HTR-8/SVneo (cell line): ENCODE measurements at places on chromosomes 6 and 20.

- no peak for DNase-seq
Observed at GRCh38 chr6:23656255-23657194, 469.5 kb upstream of the NRSN1 start.

GRCh38 chr20:51469046-51469445, 73.5 kb downstream of the NFATC2 start:
- no peak for DNase-seq

GRCh38 chr6:143267760-143268159, 182.7 kb downstream of the ADAT2 start:
- DNase-seq = no peak

GRCh38 chr6:3585320-3585935, 128.6 kb upstream of the SLC22A23 start:
- peak; percentile 44 for DNase-seq

- DNase-seq = no peak
Observed at GRCh38 chr6:149224399-149224798, 93.1 kb upstream of the TAB2 start.

DNA sequence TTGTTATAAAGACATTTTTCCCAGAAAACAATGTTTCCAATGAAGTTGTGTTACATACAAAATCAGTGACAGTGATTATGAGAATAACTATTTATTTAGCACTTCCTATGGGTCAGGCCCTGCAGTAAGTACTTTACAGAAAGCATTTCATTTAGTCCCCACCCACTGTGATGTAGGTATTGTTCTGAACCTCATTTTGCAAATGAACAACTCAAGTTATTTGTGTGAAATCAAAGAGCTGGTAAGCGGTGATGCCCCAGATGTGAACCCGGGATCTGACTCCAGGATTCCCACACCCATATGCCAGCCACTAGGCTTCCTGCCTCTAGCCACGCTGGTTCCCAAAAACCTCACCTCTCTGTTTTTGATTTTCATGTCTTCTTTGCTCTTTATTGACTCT, 30.9 kb downstream of the FAXC start:
- DNase-seq = no peak

GRCh38 chr6:99618649-99619408, 12.2 kb downstream of the PRDM13 start:
- no peak for DNase-seq

GRCh38 chr6:80793411-80793810, 686.9 kb downstream of the BCKDHB start:
- no peak for DNase-seq

DNA sequence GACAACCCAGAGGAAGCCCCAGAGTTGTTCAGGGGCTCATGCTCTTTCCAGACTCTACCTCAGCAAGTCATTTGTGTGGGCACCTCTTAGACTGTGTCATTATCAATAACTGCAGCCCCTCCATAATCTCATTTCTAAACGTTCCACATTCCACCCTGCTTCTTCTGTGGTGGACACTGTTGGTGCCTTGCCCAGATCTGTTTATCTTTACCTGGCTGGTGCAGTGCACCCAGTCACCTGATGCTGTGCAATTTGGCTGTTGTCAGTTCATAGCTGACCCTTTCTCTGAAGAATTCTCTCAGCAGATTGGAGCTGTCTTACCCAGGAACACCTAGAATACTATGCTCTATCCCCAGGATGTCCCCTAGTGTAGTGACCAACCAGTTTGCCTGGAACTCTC, 80.0 kb downstream of the ATRN start:
- no peak for DNase-seq

- no peak for DNase-seq
Observed at GRCh38 chr6:39048481-39049399, at the start of gene GLP1R. Gene GLP1R (plus strand): TSS chr6:39048781. CDS start chr6:39048841, 60 bp downstream.

DNA sequence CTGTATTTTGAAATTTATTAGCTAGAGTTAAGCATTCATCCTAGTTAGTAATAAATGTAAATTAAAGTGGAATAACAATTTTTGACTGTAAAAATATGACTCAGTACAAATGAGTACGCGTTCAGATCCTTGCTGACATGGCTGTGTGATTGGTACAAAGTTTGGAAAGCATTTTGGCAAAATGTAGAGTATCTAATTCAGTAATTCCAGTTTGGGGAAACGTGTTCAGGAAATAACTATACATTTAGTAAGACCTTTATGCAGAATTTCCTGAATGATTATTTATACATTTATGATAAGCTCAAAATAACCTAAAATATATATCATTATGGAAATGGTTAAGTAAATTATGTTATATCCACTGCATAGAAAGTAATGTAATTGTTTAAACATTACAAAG, 8.0 kb downstream of the VTA1 start:
- DNase-seq = no peak

DNA sequence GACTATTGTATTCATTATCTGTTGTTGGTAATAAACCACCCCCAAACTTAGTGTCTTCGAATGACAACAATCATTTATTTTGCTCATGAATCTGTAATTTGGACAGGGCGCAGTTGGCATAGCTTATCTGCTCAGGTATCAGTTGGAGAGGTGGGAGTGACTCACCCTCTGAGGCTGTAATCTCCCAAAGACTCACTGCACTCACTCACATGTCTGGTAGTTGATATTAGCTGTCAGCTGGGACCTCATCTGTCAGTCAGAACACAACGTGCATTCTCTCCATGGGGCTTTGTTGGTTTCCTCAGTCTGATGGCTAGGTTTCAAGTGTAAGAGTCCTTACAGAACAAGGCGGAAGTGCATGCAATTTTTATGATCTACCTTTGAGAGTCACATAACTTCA, 219.0 kb upstream of the PRND start:
- DNase-seq = no peak

DNA sequence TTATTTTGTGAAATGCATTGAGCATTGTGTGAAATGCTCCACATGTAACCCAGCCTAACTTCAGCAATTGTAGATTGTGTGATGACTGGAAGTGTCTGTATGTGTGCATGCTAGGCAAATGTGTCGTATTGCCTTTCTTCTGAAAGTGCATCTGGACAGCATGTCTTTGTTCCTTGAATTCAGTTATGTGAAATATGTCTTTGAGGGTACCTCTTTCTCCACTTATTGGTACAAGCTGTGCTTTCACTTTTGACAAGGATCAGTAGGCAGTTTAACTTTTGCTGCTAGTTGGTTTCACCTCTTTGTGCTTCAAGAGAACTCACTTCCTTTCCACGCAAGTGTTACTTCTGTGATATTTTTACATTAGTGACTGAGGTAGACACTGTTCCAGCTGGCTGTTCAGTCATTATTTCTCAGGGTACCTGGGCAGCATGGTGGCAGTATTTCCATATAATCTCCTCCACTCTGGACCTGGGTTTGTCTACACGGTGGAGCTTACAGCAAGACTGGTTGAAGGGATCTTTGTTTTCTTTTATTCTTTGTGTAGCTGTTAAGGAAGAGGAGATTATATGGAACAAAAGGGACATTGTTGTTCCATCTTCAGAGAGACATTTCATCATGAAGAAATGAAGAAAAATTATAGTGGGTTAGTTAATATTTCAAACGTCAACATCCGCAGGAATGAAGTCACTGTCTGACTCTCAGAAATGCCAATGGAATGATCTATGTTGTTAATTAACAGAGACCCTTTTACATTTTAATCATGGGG, 175.4 kb downstream of the UTRN start:
- no peak for DNase-seq

DNA sequence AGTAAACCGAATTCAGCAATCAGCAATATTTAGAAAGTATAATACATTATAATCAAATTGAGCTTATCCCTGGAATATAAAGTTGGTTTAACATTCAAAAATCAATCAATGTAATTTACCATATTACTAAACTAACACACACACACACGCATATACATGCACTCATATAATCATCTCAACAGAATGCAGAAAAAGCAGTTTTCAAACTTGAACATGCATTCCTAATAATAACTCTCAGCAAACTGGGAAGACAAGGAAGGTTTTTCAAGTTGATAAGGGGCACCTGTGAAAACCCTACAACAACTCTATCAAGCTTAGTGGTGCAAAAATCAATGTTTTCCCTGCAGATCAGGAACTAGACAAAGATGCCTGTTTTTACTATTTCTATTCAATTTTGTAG, 4.7 kb downstream of the SIRPB2 start:
- no peak for DNase-seq

GRCh38 chr20:55597526-55597925, 407.8 kb downstream of the CBLN4 start:
- DNase-seq = no peak

DNA sequence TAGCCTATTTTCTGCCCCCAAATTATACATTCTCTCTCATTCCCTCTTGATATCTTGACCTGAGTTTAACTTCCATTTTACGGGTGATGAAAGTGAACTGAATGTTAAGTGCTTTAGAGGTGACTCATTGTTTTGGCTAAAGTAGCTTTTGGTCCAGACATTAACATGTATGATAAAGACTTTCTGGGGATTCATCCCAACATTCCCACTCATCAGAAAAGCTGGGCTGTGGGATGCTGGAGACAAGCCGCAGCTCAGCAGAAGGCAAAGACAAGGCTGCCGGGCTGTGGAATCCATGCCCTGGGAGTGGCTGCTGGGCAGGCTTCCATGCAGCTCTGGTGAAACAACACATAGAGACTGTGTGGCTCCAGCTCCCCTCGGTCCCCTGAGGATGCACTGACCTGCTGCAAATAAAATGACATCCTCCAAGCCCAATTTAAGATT, 89.9 kb upstream of the SYNDIG1 start:
- no peak for DNase-seq

DNA sequence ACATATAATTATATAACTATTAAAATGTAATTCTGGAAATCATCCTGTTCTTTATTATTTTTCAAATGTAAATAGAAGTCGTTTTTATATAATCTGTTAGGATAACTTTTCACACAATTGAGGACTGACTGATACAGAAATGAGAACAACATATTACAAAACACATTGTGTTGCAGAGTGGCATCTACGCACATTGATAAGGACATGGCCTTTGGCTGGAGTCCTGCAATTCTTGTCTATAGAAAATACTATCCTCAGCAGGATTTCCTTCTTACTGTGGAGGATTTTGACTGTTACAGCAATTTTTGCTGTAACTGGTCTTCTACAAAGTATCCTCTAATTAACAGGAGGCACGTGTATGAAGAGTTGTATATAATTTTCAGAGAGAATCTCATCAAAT, 19.8 kb downstream of the SH3BGRL2 start:
- DNase-seq = no peak

DNA sequence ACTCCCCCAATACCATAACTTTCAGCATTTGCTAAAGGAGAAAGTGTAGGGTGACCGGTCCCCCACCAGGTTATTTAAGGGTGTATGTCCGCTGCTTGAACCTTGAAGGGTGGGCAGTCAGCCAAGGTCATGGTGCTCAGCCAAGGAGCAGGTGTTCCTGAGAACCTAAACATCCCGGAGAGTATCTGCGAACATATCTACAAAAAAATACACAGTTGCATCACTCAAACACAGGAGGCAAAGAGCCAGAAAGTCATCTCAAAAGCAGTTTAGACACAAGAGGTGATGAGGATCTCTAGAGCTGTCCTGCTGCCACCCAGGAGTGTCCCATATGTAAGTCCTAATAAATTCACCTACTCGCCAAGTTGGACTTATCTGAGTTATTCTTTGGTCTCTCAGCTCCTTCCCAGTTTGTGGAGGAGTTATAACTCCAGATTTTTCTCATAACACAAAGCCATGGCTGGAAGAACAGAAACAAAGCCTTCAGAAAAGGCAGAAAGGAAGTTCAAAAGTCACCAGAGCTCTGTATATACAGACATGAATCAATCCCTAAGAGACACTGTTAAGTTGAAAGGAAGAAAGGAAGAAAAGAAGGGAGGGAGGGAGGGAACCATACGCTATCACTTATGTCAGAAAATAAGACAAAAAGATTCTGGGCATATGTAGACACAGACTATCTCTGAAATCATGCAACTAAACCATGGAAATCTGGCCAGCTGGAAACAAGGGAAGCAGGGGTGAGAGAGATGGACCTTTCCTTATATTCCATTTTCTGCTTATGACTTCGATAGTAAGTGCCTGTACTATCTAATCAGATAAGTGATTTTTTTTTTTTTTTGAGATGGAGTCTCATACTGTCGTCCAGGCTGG, 11.3 kb downstream of the MBOAT1 start:
- DNase-seq = no peak

DNA sequence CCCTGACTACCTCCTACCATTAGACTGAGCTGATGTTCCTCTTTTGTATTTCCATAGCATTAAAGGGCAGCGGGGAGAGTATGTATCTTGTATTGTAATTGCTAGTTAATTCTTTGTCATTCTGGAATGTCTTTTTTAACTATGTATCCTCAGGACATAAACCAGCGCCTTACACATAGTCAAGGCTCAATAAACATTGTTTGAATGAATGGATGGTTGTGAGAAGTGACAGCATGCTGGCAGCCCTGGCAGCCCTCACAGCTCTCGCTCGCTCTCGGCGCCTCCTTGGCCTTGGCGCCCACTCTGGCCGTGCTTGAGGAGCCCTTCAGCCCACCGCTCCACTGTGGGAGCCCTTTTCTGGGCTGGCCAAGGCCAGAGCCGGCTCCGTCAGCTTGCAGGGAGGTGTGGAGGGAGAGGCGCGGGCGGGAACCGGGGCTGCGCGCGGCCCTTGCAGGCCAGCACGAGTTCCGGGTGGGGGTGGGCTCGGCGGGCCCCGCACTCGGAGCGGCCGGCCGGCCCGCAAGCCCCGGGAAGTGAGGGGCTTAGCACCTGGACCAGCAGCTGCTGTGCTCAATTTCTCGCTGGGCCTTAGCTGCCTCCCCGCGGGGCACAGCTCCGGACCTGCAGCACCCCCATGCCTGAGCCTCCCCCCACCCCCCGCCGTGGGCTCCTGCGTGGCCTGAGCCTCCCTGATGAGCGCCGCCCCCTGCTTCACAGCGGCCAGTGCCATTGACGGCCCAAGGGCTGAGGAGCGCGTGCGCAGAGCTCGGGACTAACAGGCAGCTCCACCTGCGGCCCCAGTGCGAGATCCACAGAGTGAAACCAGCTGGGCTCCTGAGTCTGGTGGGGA, 93.1 kb downstream of the RNF182 start:
- no peak for DNase-seq

DNA sequence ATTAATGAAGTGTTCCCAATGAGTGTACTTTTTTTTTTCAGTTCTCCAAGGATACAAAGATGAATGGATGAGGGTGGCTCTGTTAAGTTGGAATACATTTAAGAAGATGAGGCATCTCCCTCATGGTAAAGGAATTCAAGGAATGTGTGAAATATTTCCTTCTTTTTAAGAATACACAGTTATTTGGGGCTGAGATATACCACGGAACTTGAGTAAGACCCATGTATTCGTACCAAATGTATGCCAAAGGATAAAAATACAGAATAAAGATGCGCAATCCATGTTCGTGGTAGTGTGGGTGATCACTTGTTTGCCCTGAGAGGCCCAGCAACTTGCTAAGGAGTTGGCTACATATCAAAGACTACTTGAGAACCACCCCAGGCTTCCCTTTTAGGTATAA, 164.2 kb upstream of the TCF21 start:
- DNase-seq = no peak
